ENCODE measurements at places on chromosomes 2 and 18.

GRCh38 chr2:101902169-101902568 is 89.6 kb upstream of the IL1R2 start:
- no peak for DNase-seq

GRCh38 chr2:101556033-101556459 is 81.1 kb upstream of the RFX8 start:
- no peak for DNase-seq

DNA sequence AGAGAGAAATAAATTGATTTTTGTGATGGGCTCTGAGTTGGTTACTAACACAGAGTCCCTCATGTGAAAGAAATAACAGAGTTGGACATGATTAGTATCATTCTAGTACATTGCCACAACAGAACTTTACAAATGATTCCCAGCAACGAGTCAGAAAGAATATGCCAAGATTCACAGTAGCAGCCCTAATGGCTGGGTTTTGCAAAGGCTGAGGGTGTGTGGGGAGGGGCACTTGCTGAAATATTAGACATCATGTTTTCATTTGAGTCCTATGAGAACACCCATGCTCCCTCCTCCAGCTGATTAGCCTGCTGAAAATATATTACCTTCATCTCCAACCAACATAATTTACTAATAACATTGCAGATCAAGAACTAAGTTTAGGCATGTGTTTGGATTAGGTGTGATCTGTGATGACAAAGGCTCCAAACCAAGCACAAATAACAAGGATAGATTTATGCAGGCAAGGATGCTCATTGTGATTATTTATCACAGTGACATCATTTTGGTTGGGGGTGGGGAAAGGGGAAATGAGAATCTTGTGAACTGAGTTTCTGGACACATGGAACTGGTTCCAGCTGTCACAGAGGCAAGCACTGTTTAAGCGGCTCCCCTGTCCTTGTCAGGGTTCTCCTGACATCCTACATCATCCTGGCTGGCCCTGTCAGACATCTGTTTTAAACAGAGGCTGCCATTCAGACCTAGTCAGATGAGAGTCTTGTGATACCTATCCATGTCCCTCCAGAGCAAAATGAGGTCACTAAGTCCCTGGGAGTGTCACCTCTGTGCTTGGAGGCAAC is 205.8 kb upstream of the NCKAP5 start:
- no peak for DNase-seq

GRCh38 chr2:161954103-161954502 is 119.9 kb downstream of the DPP4 start:
- no peak for DNase-seq

DNA sequence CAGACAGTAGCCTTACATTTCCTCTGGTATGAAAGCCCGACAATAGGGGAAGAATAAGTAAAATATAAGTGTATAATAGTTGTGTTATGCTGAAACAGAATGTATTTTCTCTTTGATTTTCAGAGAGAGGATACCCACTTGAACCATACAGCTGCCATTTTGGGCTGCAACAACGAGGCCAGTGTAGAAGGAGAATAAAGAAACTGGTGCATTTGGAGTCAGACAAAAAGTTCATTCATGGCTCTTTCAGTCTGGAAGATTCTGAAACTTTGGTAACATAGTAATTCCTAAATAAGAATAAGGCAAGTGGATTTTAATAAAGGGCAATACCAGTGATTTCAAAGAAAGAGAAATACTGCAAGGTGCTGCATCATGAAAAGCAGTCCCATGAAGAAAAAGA is 610.9 kb downstream of the LRP1B start:
- DNase-seq, result no peak

Data from epithelial cell of prostate (primary cell).